ENCODE measurements at places on chromosomes 7 and 10.

- no peak for DNase-seq
Observed at GRCh38 chr10:45135443-45136198, 134.9 kb downstream of the ZNF22 start.

GRCh38 chr7:126804604-126805003, 448.1 kb downstream of the GRM8 start:
- no peak for DNase-seq

- no peak for DNase-seq
Observed at GRCh38 chr10:84353052-84353803, 24.8 kb downstream of the CCSER2 start.

- no peak for DNase-seq
Observed at GRCh38 chr10:98539578-98539977, 92.8 kb upstream of the HPS1 start.

- DNase-seq, result no peak
Observed at GRCh38 chr7:25420771-25421170, 192.5 kb upstream of the NPVF start.

DNA sequence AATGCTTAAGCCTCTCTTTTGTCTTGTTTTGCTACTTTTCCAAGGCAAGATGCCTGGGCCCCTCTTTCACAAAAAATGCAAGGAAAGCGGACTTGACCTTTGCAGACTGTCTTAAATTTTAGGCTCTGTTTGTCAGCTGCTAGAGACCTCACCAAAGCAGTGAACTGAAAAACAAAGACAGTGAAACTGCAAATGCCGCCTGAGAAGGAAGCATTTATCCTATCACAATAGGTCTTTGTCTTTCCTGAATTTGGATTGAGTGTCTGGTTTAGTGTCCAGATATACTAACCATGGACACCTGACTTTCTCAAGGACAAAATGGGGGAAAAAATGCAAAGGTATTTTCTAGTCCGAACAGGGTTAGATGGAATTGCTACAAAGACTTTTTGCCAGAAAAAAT, 256.9 kb downstream of the INHBA start:
- DNase-seq, result no peak

- DNase-seq, result no peak
Observed at GRCh38 chr7:54091322-54091721, 450.9 kb upstream of the VSTM2A start.

DNA sequence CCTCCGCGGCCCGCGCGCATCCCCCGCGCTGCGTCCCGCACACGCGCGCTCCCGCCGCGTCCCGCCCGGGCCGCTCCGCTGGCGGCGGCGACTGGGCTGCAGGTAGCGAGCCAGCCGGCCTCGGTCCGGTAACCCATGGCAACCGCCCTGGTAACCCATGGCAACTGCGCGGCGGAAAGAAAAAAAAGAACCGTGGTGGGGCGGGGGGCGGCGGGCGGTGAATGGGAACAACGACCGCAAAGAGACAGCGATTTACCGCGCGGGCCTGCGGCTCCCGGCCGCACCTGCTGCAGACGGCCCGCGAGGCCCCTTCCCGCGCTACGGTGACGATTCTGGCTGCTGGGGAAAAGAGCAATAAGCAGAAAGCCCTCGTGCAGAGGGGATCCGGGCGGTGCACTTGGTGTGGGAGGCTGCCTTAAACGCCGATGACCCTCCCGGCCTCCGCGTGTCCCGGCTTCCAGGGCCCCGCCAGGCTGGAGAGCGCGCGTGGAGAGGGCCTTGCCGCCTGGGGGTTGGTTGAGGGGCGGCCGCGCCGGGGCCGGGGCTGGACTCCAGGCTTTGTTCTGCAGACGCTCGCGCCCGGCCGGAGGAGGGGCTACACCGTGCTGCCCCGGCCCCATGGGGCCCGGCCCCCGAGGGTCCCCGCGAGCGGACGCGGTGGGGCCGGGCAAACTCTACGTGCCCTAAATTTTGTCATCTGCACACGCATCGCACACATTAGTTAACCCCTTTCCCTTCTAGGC, 84.7 kb downstream of the SNX10 start:
- DNase-seq, result peak; percentile 39

- no peak for DNase-seq
Observed at GRCh38 chr7:78677391-78677790, 776.1 kb downstream of the MAGI2 start.

DNA sequence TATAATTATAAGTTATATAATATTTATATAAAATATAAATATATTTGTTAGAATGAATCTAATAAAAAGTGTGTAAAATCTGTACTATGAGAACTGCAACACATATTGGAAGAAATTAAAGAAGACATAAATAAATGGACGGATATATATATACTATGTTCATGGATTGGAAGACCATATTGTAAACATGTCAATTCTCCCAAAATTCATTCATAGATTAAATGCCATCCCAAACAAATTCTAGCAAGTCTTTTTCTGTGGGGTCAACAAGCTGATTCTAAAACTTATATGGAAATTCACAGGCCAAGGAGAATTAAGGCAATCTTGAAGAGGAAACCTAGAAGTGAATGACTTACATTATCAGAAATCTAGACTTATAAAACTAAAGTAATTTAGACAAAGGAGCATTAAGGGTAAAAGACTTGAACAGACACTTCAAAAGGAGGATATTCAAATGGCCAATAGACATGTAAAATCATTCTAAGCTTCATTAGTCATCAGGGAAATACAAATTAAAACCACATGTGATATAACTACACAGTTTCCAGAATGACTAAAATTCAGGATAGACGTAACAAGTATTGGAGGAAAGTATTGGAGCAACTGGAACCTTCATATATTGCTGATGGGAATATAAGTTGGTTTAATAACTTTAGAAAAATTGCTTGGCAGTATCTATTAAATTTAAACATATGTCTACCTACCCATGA, 225.9 kb downstream of the EMX2 start:
- DNase-seq, result no peak

GRCh38 chr10:6498771-6499170, 81.3 kb downstream of the PRKCQ start:
- no peak for DNase-seq

DNA sequence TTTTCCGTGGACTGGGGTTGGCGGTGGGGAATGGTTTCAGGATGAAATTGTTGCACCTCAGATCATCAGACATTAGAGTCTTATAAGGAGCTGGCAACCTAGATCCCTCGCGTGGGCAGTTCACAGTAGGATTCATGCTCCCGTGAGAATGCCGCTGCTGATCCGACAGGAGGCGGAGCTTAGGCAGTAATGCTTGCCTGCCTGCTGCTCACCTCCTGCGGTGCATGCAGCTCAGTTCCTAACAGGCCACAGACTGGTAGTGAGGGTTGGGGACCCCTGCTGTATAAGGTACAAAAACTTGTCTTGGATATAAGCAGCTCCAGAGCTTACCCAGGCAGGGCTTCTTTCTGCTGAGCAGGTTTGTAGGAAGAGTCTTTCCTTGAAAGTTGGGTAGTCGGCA, 53.9 kb downstream of the SHH start:
- no peak for DNase-seq

GRCh38 chr10:113007821-113008220, 57.8 kb downstream of the TCF7L2 start:
- no peak for DNase-seq

DNA sequence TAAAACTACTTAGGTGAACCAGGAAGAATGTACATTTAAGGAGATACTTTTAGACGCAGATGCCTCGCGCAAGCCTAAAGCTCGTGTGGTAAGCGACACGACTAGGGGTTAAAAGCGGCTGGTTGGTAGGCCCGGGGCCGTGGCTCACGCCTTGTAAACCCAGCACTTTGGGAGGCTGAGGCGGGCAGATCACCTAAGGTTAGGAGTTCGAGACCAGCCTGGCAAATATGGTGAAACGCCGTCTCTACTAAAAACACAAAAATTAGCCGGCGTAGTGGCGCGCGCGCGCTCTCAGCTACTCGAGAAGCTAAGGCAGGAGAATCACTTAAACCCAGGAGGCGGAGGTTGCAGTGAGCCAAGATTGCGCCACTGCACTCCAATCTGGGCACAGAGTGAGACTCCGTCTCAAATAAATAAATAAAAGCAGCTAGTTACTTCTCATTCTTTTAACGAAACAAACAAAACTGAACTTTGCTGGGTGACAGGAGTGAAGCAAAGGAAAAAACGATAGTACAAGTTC, 879 bp downstream of the NUDT5 start:
- DNase-seq, result no peak

GRCh38 chr7:148747274-148747673, 48.6 kb downstream of the CUL1 start:
- peak; percentile 4 for DNase-seq

DNA sequence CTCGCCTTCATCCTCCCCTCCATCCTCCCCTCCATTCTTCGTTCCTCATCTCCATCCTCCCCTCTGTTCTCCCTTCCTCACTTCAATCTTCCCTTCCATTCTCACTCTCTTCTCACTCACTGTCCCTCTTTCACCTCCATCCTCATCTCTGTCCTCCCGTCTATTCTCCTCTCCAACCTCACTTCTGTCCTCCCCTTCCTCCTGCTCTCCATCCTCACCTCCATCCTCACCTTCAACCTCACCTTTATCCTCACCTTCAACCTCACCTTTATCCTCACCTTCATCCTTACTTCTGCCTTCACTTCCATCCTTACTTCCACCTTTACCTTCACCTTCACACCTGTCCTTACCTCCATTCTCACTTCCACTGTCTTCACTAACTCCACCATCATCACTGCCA, 11.3 kb upstream of the RABGEF1 start:
- DNase-seq, result no peak

DNA sequence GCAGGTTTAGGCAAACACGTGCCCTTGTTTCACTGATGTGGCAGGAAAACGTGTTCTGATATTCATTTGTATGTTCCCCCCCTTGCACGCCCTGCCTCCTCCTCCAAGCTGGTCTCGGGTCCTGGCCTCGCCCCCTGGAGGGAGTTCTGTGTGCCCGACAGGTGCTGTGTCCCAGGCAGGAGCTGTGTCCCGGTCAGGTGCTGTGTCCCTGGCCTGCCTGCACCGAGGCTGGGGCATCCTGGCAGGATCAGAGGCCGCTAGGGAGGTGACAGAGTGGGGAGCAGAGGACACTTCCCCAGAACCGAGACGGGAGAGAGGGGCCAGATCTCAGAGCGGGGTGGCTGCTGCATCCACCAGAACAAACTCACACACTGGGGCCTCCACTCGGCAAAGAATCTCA, 45.3 kb downstream of the PRKAG2 start:
- no peak for DNase-seq

- no peak for DNase-seq
Observed at GRCh38 chr10:45419676-45420025, 45.6 kb downstream of the ALOX5 start.

GRCh38 chr7:129343099-129343700, 91.0 kb upstream of the STRIP2 start:
- DNase-seq, result peak; percentile 50

GRCh38 chr7:74029089-74029785, 1.3 kb downstream of the ELN start:
- no peak for DNase-seq

GRCh38 chr10:10499839-10500238, 517.8 kb upstream of the CELF2 start:
- DNase-seq, result no peak

DNA sequence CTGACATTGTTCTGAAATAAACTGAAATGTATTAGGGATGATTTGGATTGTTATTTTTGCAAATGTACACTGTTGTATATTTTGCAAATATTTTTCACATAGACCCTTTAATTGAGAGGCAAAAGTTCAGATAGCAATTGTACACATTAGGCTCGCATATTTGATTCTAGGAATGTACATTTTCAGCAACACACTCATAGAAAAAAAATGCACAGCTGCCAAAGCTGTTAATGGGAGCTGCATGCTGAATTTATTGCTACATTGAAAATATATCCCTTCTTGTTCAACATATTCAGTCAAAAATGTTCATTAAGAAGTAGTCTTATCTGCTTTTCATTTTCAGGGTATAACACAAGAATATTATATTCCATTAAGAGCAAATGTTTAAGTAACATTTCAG, 512.9 kb downstream of the ATRNL1 start:
- no peak for DNase-seq

DNA sequence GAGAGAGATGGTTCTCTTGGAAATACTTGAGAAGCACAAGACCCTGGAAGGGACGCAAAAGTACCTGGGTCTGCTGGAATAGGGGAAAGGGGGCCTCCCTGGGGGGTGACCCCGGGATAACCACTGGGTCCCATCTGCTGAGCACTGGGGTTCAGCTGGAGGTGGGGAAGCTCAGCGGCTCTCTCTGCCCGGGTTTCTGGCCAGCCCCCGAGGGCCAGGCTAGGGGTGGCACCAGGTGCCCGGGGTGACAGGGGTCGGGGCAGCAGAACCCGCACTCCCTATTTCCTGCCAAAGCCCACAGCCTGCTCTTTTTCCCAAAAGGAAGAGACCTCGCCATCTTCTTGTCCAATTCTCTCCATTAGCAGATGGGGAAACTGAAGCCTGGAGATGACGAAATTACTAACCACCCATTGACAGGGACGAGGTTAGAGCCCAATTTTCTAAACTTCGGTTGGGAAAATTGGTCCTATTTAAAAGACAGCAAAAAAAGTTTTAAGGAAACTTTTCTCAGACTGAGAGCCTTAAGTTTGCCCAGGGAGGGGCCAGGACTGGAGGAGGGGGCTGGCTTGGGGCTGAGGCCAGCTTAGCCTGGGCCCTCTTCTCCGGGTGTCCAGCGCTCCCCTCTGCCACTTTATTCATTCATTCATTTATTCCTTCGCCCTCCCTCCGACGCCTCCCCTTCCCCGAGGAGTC, 17.8 kb upstream of the GATA3 start:
- no peak for DNase-seq

DNA sequence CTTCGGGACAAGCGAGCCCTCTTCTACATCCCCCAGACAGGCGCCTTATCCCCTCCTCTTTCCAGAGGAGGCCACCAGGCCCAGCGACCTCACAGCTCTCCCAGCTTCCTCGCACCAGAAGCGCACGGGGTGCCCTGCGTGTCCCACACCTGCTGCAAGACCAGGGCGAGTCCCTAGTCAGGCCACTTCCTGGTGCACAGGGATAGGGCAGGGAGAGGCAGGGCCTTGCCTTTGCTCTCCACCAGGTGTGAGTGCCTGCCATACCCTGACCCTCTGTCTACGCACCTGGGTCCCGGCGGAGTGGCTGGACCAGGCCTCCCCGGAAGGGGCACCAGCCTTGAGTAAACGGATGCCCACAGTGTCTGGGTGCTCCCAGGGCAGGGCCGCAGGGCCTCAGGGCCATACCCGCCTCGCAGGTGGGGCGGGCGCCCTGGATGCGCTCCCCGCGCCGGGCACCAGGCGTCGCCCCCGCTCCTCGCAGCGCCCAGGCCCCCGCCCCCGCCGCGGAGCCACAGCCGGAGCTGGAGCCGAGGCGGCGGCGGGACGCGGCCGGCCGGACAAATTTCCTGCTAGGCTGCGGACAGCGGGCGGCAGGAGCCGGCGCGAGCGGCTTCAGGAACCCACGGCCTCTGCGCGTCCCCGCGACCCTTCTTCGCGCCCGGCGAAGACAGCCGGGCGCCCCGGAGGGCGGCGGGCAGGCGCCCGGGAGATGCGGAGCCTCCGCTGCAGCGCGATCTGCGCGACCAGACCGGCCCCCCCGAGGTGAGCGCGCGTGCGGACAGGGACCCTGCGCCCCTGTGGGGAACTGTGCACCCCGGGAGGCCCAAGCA, at the start of gene PTPRE:
TSS of gene PTPRE (plus strand) at position 556 of the 830 bp plus-strand sequence. CDS start 133,779 bp downstream, outside the sequence.
- DNase-seq, result peak; percentile 68
